ENCODE measurements at places on chromosomes 6 and 20. TPM values are rescaled to one million over a fixed set of nuclear protein-coding genes. Genes with fewer than 3 reads are reported as not detected.

The ERVFRD-1 gene
- not detected for total RNA-seq

The B3GALT4 gene
- 4.1 TPM for total RNA-seq

DNA sequence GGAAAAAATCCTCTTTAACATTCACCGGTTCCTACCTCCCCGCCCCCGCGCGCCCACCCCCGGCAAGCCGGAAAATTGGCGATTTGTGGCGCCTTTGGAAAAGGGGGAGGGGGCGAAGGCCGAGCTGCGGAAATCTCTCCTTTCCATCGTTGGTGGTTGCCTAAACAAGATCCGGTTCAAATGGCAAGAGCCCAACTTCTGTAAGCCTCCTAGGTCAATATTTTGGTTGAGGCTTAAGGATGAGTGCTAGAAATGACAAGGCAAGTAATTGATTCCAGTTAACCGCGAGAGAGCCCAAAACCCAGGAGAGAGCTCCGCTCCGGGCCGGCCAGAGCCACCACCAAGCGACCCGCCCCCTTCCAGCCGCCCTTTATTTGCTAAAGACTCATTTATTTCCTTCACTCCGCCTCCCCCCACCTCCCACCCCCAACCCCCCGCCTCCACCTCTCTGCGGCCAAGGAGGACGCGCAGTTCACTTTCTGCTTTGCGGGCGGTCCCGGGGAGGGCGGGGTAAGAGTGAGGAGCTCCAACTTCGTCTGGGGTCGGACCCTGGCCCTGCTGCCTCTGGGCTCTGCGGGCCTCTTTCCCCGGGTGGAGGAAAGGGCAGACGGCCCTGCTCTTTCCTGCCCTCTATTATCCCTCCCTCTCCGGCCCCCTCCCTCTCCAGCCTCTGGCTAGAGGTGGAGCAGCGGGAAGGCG lies 838 bp upstream of the NKX2-2 start:
- peak; percentile 89 for DNase-seq
- no peaks in the 10 kb centered on the region for H3K36me3 ChIP-seq
- peaks cover 93% of the 10 kb centered on the region for H3K27me3 ChIP-seq
- peak overlapping the region; percentile 68 for H3K4me3 ChIP-seq
- peaks cover 53% of the 10 kb centered on the region for H3K4me1 ChIP-seq

DNA sequence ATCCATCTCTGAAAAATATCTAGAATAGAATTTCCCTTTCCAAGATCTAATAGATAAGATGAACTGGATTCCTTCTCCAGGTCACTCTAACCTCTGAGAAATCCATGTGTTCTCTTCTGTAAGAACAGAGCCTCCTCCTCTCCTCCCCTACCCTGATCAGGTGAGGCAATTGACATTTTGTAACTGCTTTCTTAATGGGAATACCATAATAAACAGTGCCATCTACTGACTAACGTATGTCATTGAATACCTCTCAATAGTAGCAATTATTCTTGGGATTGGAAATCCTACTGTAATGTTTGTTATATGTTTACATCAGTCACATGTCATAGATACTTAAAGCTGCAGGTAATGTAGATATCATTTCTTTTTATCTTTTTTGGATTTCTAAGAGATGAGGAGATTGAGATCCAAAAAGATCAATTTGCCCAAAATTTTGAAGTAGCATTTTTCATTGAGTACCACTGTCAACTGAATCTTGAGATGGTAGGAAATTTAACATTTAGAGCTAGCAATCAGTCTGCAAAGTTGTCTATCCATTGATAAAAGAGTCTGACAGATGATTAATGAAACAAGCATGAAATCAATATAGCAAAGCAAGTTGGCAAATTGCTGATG lies 365.8 kb upstream of the HSF2 start:
- peaks cover 26% of the 10 kb centered on the region for H3K4me1 ChIP-seq
- H3K27ac ChIP-seq = peak overlapping the region; percentile 87

DNA sequence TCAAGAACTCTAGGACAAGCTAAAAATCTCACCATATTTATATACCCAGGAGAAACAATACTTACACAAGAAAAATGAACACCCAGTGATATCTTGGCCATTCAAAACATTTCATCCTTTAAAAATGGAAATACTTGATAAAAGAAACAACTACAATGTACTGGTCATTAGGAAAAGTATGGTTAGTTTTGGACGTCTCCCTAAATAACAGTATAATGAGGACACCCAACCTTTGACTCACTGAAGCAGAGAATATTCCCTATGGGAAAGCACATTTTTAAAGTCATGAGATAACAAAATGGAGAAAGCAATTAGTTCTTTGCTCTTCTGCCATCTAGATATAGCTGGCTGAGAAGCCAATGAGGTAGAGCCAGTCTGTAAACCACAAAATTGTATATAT lies 164.4 kb downstream of the TBX18 start:
- H3K36me3 ChIP-seq = no peaks in the 10 kb centered on the region
- no peaks in the 10 kb centered on the region for H3K4me1 ChIP-seq
- DNase-seq = no peak
- no peaks in the 10 kb centered on the region for H3K27me3 ChIP-seq
- H3K27ac ChIP-seq = no peak overlapping the region

DNA sequence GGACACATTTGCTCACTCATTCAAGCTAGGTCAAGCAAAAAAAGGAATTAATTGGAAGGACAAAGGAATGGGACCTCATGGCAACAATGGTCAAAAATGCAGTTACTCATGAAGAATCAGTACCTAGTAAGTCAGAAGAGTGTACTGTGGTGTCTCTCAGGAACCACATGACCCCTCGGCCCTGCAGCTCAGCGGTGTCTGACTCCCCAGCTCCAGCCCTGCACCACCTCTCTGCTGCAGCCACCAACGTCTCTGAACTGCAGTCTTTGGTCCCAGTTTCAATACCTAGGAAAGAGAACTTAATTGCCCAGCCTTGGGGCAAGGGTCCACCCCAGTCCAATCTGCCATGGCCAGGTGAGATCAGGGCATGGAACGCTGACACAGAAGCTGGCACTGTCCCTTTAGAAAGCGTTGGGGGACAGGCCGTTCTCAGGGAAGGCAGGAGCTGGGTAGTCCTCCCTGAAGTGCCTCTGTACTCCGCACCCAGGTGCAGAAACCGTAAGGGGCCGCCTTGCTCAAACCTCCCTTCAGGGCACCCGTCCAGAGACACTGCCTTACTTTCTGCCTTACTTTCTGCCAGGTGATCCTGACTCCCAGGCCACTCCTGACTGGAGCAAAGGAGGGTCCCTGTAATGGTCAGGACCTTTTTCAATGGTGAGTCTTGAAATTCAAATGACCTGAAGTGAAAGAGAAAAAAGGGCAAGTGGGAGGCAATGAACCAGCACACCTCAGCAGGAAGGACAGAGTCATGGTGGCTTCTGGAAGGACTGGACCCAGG lies 13.2 kb upstream of the NELFCD start:
- H3K27me3 ChIP-seq = no peaks in the 10 kb centered on the region
- no peaks in the 10 kb centered on the region for H3K4me1 ChIP-seq
- peaks cover 3% of the 10 kb centered on the region for H3K36me3 ChIP-seq
- no peak overlapping the region for H3K4me3 ChIP-seq
- no peak overlapping the region for H3K27ac ChIP-seq

DNA sequence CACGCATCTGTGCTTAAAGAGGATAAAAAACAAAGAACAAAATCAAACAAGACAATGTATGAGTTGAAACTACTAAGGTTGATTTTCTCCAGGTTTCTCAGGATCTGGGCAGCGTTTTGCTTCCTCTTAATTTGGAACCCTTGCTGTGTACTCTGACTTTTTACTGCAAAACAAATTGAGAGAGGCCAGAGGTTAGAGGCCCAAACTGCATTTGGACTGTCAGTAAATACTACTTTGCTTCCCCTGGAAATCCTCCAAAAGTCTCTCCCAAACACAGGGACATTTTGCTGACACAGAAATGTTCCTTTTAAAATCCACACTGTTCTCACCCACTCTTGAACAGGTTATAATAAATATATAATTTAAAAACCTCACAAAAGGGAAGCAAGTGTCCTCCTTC lies 1.1 kb downstream of the ARG1 start:
- peaks cover 18% of the 10 kb centered on the region for H3K4me1 ChIP-seq
- no peak for DNase-seq
- H3K4me3 ChIP-seq = no peak overlapping the region
- no peak overlapping the region for H3K27ac ChIP-seq

DNA sequence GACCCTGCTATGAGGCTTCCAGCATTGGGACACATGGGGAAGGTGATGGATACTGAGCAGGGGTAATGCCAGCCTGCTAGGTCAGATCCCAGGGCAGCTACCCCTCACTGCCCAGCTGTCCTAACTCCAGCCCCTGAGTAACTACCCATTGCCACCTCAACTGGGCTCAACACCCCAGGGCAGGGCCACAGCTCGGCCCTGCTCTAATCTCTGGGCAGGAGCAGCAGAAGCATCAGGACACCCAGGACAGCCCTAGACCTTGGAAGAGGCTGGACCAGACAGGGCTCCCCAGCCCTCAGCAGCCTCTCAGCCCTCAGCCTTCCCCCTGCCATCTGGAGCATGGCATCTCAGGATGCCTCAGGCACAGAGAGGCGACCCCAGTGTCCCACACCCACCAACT lies 67.4 kb upstream of the TOP1 start:
- H3K27me3 ChIP-seq = no peaks in the 10 kb centered on the region
- H3K36me3 ChIP-seq = no peaks in the 10 kb centered on the region
- H3K4me3 ChIP-seq = no peak overlapping the region
- H3K4me1 ChIP-seq = 0 out of 2 replicates have a peak, but pooled peaks cover 2% of the 10 kb centered on the region

GRCh38 chr20:40726776-40727175 lies 37.7 kb upstream of the MAFB start:
- H3K36me3 ChIP-seq = no peaks in the 10 kb centered on the region
- DNase-seq = no peak
- no peak overlapping the region for H3K4me3 ChIP-seq
- no peaks in the 10 kb centered on the region for H3K4me1 ChIP-seq

- H3K4me3 ChIP-seq = no peak overlapping the region
- no peak for DNase-seq
- H3K27ac ChIP-seq = no peak overlapping the region
- H3K27me3 ChIP-seq = no peaks in the 10 kb centered on the region
Observed at GRCh38 chr6:84892671-84893070, 128.3 kb upstream of the TBX18 start.

DNA sequence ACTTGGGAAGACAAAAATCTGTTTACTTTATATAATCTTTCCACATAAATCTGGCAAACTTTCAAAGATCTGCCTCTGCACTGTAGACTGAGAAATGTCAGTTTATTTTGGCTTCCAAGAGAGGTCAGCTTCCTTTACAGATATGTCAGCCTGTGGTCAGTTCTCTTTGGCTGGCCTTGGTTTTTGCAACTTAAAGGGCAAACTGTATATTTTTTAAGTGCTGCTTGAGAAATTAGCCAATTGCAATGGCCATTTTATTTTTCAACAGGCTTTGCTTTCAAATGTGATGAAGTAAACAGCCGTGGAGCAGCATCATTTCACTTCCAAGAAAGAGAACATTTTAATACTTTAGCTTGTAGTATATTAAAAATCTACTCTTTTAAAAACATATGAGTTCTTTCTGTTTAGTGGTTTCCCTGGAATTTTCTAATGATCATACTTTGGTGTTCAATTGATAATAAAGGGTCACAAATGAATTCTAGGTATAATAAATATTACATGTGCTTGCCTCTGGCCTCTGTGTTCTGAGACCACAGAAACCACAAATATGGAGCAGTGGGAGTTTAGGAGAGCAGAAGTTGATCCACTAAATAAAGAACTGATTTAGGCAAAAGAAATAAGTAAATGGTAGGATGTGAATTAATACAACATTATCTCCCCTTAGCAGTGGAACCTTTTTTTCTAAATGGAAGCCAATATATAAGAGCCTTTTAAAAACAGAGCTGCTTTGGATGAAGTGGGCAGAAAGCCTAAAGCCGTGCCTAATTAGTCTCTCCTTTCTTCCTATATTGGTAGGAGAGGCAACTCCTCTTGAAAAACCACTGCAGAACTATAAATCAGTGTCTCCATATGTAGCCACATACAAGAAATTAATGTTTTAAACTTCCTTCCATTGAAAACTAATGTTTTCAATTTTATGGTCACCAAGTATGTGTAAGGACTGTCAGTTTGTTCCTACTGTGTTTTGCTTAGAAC lies 16.2 kb downstream of the ADGRB3 start:
- no peak overlapping the region for H3K4me3 ChIP-seq
- no peak overlapping the region for H3K27ac ChIP-seq
- H3K4me1 ChIP-seq = peaks cover 5% of the 10 kb centered on the region
- DNase-seq = no peak
- H3K27me3 ChIP-seq = no peaks in the 10 kb centered on the region

DNA sequence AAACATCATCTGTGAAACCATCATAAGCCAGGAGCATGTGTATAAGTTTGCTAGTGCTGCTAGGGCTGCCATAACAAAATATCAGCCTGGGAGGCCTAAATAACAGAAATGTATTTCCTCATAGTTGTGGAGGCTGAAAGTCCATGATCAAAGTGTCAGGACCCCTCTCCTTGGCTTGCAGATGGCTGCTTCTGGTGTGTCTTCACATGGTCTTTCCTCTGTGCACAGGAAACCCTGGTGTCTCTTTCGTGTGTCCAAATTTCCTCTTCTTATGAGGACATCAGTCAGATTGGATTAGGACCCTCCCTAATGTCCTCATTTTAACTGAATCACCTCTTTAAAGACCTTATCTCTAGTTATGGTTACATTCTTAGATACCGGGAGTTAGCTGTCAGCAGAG lies 6.2 kb upstream of the CITED2 start:
- peaks cover 15% of the 10 kb centered on the region for H3K4me1 ChIP-seq
- no peaks in the 10 kb centered on the region for H3K27me3 ChIP-seq
- no peak for DNase-seq
- peaks cover 3% of the 10 kb centered on the region for H3K36me3 ChIP-seq
- no peak overlapping the region for H3K4me3 ChIP-seq
- no peak overlapping the region for H3K27ac ChIP-seq

DNA sequence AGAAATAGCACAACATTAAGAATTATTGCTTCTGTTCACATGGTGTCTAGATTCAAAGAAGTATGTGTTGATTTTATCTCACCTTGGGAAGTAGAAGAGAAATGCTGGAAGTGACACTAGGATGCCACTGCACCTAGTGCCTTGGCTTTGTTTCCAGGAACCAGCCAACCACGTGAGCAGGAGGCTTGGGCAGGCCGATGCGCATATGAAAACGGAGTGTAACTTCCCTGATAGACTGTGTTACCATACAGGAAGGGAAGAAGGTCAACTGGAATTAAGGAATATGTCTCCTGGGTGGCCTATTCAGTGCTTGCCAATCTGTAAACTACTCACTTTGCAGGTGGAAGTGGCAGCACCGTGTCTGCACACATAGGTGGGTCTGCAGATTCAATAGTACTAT lies 28.1 kb downstream of the TUBB2B start:
- H3K27me3 ChIP-seq = no peaks in the 10 kb centered on the region
- no peak for DNase-seq
- peaks cover 9% of the 10 kb centered on the region for H3K36me3 ChIP-seq
- peaks cover 23% of the 10 kb centered on the region for H3K4me1 ChIP-seq
- no peak overlapping the region for H3K27ac ChIP-seq

The NFS1 gene
- total RNA-seq = 36.1 TPM

GRCh38 chr6:89120371-89120770 lies 2.5 kb upstream of the SRSF12 start:
- H3K27me3 ChIP-seq = peaks cover 52% of the 10 kb centered on the region
- DNase-seq = no peak
- H3K27ac ChIP-seq = no peak overlapping the region
- no peak overlapping the region for H3K4me3 ChIP-seq
- peaks cover 9% of the 10 kb centered on the region for H3K4me1 ChIP-seq

The PRDM13 gene
- 0.14 TPM for total RNA-seq

Measured in WTC11 (cell line).